DMS153 (cell line): ENCODE measurements at places on chromosomes 1 and 21.

DNA sequence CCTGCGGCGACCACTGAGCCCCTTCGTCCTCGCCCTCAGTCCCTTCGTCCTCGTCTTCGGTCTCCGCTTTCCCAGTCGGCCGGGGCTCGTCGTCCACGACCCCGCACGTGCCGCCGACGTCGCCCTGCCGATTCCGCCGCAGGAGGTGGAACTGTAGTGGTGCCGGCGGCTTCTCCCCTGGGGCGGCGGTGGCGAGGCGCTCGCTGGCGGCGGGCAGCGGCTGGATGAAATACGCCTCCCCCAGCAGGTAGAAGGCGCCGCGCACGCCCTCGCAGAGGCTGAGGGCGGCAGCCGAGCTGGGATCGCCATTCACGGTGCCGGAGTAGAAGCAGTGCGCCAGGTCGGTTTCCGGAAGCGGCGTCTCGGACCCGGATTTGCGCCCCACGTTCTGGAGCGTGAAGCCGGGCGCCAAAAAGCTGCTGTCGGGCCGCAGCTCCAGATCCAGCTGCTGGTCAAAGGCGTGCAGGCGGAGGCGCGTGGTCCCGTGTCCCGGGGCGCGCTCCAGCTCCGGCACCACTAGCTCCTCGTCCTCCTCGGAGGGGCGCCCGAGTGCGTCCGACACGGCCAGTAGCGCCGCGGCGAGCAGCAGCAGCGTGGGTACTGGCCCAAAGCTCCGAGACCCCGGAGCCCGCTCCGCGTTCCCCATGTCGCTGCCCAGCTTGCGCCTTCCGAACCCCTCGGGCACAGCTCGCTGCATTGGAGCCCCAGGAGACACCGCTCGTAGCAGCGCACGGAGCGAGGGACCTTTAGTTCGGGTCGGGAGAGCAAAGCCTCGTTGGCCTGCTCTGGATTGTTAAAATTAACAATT is 747 bp downstream of the ADAMTS1 start:
- no peak for DNase-seq

DNA sequence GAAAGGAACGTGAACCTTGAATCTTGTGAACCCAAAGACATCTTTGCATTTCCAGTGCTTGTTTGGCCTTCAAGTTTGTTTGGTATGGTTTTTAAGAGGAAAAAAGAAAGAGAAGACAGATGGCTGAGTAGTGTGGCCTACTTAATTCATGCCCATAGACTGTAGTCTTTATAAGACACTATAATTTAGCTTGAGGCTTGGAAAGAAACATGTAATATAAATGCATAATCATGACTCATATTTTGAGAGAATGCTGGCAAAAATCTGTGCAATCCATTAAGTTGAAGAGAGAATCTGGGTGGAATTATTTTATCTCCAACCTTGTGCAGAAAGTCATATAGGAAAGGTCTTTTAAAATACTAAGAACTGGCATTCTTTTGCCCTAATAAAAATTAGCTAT is 179.3 kb downstream of the SIPA1L2 start:
- DNase-seq: no peak

GRCh38 chr1:220160027-220160426 is 66.1 kb downstream of the IARS2 start:
- no peak for DNase-seq

DNA sequence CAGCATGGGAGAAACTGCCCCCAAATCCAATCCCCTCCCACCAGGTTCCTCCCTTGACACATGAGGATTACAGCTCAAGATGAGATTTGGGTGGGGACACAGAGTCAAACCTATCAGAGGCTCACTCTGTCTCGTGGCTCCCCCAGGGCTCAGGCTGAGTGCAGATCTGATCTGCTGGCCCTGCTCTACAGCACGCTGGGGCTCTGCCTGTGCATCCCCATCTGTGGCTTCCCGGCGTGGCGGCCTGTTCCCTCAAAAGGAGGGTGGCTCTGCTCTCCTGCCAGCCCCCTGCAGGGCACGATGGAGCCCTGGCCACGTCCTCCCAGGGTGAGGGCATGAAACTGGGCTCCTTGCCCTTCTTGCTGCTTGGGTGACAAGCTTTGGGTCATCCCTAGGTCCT is 19.8 kb upstream of the SMYD3 start:
- no peak for DNase-seq

GRCh38 chr1:6197746-6198427 is 1.5 kb downstream of the RPL22 start:
- no peak for DNase-seq

GRCh38 chr1:220484135-220484534 is 43.8 kb upstream of the MARK1 start:
- DNase-seq: no peak

GRCh38 chr1:33327587-33328325 is 6.9 kb upstream of the A3GALT2 start:
- no peak for DNase-seq

- DNase-seq: no peak
Measured at GRCh38 chr21:16309250-16309971, 579.6 kb downstream of the USP25 start.

DNA sequence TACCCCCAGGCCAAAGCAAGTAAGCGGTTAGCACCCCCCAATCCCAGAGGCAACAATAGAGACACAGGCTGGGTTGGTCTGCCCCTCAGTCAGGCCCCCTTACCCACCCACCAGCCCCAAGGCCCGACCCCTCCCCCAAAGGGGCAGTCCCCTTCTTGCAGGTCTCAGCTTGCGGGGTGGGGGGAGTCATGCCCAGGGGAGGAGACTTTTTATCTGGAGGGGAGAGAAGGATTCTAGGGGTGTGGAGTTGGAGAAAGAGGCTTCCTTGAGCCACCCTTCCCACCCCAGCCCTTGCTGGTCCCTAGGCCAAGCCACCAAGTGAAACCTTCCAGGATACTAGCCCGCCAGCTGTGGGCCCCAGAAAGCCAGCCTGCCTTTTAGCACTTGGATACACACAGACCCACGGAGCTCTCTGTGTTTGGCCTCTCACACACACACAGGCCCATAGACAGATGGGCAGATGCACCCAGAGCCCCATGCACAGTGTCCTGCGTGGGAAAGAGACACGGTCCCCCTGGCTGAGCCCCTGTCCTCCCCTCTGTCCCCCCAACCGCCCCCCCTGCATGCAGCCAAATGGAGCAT is 7.1 kb downstream of the TMEM54 start:
- DNase-seq: no peak

DNA sequence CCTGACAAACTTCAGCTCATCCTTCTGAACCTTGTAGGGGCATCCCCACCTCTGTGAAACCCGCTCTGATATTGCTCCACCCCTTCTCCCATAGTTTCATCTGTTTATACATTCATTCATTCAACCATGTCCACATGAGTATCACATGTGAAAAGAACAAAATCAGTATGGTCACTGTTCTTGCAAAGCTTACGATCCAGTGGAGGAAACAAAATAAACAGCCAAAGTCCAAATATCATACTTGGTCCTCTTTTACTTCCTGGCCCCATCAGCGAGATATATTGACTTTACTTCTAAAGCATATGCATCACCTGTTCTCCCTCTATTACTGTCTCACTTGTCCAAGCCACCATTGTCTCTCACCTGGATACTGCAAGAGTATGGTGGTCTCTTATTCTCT is 35.6 kb downstream of the C8A start:
- DNase-seq: no peak

DNA sequence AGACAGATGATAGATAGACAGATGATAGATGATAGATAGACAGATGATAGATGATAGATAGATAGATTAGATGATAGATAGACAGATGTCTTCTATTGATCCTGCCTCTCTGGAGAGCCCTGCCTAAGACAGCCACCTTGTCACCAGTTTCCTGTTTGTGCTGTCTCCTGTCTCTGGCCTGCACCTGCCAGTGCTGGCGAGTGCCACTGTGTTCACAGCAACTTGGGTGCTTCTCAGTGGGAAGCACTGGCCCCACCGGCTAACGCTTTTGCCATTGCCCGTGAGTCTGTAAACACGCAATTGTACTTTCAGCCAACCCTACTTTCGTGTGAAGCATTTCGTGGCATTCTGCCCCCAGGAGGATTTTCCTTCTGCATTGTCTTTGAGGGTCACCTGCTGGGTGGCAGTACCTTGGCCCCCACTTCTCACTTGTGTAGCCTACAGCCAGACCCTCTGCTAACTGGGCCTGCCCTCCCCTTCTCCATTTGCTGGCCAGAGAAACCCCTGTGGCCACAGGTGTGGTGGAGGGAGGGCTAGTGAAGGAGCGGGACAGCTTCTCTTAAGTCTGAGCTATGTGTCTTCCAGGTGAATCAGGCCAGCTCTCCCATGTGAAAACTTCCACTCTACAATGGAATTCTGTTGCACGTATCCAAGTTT is 23.4 kb upstream of the PDE9A start:
- no peak for DNase-seq
